ENCODE measurements at places on chromosomes 4 and X.

- no peak for DNase-seq
Observed at GRCh38 chrX:80512924-80513323, 92.7 kb downstream of the TENT5D start.

DNA sequence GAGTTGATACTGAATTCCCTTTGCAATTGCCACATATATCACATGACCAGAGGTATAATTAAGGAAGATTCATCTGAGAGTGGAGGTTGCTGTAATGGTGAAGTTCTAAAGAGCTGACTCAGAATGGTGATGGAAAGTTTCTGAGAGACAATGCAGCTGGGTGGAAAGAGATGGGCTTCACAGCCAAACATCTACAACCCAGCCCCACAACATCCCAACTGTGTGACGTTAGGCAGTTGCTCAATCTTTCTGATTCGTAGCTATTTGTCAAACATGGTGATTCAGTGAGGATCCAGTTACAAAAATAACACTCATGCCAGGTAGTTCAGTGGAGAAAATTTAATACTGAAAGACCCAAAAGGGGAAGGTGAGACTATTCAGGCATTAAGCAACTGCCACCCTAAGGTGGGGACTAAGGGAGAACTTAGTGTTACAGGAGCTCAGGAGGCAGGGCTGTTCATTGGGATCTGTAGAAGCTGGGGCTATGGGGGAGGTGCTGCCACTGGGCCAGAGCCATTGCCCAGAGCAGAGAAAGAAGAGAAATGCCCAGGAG is 6.9 kb upstream of the AFF1 start:
- DNase-seq: peak; percentile 83

DNA sequence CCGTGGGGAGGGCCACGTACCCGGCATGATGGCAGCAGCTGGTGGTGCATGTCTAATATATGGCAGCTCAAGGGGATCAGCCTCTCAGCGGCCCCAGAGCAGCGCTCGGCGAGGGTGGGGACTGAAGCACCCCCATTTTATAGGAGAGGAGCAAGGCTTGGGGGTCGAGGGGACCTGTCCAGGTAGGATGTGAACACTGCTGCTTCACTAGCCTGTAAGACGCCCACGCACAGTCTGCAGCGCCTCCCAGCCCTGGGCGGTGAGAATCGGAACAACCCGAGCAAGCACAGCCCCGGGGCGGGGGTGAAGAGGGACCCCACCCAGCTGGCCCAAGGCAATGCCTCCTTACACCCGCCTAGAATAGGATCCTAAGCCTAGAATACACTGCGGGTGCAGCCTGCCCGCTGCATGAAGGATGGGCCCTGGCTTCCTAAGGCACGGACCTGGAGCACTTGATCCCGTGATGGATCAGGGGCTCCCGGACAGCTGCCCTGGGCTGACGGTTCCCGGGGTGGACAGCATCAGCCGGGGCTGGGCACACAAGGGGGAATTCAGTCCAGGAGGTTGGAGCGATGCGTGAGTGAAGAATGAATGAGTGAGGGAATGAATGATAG is 17.6 kb downstream of the ADRA2C start:
- DNase-seq: peak; percentile 9

DNA sequence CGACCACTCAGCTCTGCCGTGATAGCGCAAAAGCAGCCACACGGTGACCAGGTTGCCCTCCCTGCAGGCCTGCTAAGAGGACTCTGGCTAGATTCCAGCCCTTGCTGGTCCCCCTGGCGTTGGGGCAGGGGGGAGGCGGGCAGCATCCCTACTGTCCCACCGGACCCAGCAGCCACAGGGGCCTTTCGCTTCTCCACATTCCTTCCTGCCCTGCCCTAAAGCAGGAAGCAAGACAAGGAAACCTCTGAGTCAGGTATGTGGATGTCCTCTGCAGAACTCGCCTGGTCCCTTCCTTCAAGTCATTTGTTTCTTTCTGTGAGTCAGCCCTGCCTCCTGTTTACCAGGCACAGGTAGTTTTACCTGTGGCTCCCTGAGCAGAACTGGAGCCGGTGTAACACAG is 60.2 kb upstream of the CLDN34 start:
- no peak for DNase-seq

GRCh38 chr4:87281603-87282002 is 41.1 kb downstream of the HSD17B13 start:
- DNase-seq: no peak

Measured in suppressor macrophage treated with lipopolysaccharide for 4 hours (primary cell).